HepG2 (cell line): ENCODE measurements at places on chromosomes 2 and 18.

DNA sequence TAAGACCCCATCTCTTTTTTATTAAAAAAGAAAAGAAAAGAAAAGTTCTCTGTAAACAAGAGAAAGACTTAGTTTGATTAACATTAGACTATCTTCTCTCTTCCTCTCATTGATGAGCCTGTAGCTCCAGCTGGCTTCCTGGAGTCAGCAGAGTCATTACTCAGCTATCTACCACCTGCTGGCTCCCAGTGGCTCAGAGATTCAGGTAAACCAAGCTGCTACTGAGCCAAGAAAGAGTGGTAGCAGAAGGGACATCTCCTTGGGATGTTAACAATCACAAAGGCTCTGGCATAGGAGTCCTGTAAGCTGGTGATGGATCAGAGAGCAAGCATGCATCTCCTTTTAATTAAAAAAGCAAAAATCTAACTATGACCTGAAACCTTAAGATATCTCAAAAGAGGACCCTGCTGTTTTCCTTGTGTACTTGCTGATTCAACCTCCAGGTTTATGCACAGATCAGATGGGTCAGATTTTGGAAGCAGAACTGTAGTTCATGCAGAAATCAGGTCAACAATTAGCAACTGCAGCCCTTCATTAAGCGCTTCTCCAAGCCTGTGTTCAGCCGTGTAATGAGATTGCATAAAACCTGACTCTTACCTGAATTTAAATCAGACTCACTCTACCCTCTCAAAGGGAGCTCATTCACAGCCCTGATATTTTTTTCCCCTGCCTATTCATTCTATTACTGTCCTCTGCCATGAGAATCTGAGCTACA lies 225.8 kb downstream of the RNF152 start:
- DNase-seq: no peak

GRCh38 chr2:173247156-173247555 lies 107.5 kb upstream of the CDCA7 start:
- DNase-seq: no peak

DNA sequence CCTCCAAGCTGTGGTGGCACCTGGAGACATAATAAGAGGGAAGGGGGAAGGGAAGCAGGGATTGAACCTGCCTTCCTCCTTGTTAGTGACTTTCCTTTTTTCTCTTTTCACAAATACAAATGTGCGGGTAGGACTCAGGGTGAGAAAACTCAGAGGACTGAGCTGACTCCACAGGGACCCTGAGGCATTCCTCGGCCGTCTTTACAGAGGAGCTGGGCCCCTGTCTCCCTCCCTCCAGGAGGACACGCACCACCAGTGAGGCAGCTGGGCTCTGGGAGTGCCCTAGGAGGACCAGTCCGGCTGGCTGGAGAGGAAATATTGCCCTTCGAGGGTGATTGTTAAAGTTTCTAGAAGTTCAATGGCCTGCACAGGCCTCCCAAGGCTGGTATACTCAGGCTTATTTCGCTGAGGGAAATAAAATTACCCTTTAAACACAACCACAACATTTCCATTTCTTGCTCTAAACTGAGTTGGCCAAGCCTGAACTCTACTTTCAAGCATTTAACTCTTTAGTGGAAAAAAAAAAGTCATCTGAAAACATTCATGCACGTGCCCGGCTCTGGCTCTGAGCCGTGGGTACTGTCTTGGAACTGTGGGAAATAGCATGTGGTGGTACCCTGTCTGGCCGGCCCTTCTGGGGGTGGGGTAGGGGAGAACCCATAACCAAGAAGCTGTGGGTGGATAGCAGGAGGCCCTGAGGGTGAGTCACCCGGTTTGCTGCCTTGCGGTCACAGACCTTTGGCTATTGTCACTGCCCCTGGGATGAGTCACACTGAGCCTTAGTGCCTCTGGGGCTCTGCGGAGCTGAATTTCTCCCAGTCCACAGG lies 116.0 kb downstream of the COPS8 start:
- DNase-seq: peak; percentile 55

DNA sequence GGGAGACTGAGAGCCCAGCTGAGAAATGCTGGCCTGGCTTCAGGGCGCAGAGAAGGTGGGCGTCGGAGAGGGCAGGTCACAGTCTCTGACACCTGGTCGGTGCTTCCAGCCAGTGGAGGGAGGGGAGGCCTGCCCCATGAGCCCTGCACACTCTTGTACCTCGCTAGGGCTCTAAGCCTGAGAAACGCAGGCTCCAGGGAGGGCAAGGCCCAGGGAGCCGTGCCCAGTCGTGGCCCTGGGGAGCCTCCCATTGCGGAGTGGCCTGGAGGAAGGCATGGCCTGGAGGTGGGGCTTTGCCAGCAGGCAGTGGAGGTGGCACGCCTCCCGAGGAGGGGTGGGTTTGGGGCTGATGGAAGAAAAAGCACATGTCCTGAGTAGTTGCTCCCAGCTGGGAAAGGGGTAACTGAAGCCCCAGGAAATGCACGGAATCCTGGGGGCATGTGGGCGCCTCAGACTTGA lies 39.0 kb downstream of the MTERF4 start:
- DNase-seq: no peak
